Naive B cell (primary cell): ENCODE measurements at places on chromosomes 13 and 19. TPM values are rescaled to one million over a fixed set of nuclear protein-coding genes. Genes with fewer than 3 reads are reported as not detected.
A peak's percentile ranks its signal among the peaks of the same experiment; 100 is the strongest.

- DNase-seq = no peak
These were observed 32.6 kb downstream of the RAB20 start for GRCh38 chr13:110528911-110529310.

GRCh38 chr19:5592531-5593342, 25.0 kb upstream of the TINCR start:
- no peak for DNase-seq

DNA sequence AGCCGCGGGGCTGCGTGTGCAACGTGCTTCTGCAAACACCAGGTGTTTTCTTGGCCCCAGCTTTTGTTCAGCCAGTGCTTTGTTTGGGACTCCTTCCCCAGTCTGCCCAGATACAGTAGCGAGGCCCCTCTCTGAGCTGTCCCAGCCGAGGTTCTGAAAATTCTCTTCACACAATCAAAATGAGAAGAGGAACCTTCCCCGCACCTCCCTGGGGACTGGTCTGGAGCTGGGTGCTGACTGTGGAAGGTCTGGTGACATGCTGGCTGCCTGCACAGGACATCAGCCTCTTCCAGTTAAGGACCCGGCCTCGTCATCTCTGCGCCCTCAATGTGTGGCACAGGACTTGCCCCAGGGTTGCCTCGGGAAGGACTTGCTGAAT, 4.2 kb downstream of the ATP4A start:
- peak; percentile 11 for DNase-seq

The GPC5 gene
- not detected for polyA plus RNA-seq

DNA sequence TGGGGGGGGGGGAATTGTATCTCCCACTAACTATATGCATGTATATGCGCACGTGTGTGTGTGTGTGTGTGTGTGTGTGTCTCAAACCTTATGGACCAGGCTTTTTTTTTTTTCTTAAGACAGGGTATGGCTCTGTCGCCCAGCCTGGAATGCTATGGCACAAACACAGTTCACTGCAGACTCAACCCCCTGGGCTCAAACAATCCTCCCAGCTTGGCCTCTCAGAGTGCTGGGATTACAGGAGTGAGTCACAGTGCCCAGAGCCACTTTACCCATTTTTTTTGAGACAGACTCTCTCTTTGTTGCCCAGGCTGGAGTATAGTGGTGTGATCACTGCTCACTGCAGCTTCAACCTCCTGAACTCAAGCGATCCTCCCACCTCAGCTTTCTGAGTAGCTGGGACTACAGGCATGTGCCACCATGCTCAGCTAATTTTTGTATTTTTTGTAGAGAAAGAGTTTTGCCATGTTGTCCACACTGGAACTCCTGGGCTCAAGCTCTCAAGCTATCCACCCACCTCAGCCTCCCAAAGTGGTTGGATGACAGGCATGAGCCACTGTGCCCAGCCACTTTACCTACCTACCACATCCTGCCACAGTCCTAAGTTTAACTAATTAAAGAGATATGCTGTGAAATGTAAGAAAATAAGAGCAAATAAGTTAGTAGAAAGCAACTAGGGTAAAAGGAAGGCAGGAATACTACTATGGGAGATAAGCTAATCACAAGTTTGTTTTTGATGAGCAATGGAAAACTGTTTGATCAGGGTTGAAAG, 2.4 kb downstream of the ZMYM5 start:
- no peak for DNase-seq
